Renal cortex interstitium (tissue), 15 donors: ENCODE measurements at places on chromosomes 12 and 14. TPM values are rescaled to one million over a fixed set of nuclear protein-coding genes. Genes with fewer than 3 reads are reported as not detected.

- no peak for DNase-seq
Measured at GRCh38 chr12:110012137-110012536, 12.9 kb downstream of the ANKRD13A start.

DNA sequence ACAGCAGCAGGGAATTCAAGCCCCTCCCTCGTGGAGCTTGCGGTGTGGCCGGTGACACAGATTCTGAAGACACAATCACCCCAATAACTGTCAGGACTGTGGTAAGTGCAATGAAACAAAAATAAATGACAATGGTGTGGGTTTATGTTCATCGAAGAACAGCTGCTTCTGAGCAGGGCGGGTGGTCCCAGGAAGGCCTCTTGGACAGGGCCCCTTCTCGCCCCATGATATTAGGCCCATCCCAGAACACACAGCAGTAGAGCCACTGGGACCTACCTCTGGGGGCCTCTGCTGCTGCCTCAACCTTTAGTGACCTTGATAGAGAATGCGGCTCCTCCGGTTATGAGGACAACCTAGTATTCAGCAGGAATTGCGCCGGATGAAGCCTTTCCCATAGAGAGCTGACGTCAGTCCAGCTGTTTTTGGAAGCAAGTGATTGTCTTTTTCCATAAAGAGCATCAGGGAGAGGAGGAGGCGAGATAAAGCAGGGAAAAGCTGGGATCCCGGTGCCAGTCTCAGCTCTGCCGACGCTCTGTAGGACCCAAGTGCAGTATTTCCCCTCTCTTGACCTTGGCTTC is 84.1 kb upstream of the BCL11B start:
- DNase-seq = no peak

- no peak for DNase-seq
Measured at GRCh38 chr12:89893972-89894706, 185.5 kb upstream of the ATP2B1 start.

- DNase-seq = no peak
Measured at GRCh38 chr14:50791201-50791600, 39.8 kb downstream of the NIN start.

- no peak for DNase-seq
Measured at GRCh38 chr14:35189422-35189821, 67.1 kb downstream of the PRORP start.

C12orf60 gene
- polyA plus RNA-seq = 4.4 TPM

CD163L1 gene
- polyA plus RNA-seq = 2.1 TPM

RNASE3 gene
- polyA plus RNA-seq = 0.50 TPM

DNA sequence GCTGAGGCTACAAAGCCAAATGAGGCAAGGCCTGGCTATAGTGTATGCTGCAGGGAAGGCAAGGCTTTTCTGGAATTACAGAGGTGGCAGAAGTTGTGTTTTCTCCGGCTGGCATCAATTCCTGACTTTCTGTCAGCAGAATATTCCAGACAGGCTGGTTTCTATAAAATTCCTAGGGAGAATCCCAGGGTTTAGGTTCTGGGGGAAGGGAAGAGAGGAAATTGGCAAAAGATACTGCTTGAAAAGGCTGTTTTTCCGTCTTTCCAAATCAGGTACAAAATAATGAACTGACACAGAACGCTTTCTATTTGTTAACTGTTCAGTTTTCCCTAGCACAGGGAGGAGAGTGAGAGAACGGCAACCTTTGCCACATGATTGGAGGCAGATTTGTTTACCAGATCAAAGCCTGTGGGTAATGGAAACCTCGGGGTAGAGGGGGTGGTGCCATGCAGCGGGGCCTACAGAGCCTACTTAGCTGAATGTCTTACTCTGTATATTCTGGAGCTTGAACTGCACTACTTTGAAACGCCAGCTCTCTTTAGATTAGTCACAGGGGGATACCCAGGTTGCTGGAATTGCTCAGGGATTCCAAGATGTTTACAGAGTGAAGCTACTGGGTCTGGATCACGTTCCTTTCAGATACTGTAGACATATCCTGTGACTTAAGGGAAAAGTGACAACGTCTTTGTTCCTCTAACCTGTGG is 65.8 kb upstream of the DACT1 start:
- no peak for DNase-seq

GRCh38 chr12:13727707-13728195 is 253.7 kb downstream of the GRIN2B start:
- DNase-seq = no peak

BBOF1 gene
- 13.5 TPM for polyA plus RNA-seq

PPP4R4 gene
- 0.42 TPM for polyA plus RNA-seq
